ENCODE measurements at places on chromosomes 13 and 19.

- DNase-seq, result no peak
Measured at GRCh38 chr13:59950266-59950665, 213.5 kb downstream of the DIAPH3 start.

DNA sequence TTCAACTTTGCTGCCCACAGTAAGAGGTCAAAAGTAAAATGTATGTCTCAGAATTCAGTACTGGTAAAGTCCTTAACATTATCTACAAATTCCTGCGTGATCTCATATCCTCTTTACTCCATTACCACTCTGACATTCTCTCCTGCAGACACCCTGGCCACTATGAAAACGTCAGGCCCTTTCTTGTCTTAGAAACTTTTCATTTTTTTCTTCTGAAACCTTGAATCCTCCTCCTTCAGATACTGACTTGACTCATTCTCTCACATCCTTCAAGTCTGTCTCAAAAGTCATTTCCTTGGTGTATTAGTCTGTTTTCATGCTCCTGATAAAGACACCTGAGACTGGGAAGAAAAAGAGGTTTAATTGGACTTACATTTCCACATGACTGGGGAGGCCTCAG lies 262.3 kb downstream of the POU4F1 start:
- no peak for DNase-seq

DNA sequence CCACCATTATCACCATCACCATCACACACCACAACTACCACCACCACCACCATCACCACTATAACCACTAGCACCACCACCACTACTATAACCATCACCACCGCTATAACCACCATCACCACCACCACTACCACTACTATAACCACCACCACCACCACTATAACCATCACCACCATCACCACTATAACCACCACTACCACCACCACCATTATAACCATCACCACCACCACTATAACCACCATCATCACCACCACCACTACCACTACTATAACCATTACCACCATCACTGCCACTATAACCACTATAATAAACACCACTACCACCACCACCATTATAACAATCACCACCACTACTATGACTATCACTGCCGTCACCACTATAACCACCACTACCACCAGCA lies 173.2 kb downstream of the DCLK1 start:
- no peak for DNase-seq

GRCh38 chr19:35959040-35959967 lies 23.1 kb downstream of the LRFN3 start:
- no peak for DNase-seq

GRCh38 chr13:51767100-51767499 lies 36.9 kb downstream of the DHRS12 start:
- no peak for DNase-seq

DNA sequence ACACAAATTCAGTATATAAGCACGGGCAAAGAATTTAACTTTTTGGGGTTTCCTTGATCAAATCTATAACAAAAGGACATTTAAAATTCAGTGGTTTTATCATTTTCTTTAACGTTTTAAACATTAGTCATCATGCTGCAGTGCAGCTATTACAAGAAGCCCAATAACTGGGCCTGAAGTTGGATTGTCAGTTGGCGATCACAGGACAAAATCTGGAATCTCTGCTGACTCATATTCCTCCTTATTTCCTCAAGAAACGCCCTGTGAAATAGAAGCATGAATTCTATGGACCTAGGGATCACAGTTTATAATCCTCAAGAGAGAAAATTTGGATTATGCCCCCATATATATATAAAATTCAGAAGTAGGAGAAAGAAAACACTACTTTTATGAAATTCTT lies 971.6 kb upstream of the MIR17HG start:
- no peak for DNase-seq

GRCh38 chr19:7152568-7152967 lies 83.1 kb downstream of the ZNF557 start:
- DNase-seq, result no peak

DNA sequence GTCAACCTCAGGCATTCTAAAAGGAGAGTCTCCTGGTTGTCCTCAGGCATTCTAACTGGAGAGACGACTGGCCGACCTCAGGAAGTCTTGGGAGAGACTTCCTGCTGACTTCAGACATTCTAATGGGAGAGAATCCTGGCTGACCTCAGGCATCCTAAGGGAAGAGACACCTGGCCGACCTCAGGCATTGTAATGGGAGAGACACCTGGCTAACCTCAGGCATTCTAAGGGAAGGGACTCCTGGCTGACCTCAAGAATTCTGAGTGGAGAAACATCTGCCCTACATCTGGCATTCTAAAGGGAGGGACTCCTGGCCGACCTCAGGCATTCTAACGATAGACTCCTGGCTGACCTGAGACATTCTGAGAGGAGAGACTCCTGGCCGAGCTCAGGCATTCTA lies 1353.3 kb downstream of the UQCRFS1 start:
- DNase-seq, result no peak

DNA sequence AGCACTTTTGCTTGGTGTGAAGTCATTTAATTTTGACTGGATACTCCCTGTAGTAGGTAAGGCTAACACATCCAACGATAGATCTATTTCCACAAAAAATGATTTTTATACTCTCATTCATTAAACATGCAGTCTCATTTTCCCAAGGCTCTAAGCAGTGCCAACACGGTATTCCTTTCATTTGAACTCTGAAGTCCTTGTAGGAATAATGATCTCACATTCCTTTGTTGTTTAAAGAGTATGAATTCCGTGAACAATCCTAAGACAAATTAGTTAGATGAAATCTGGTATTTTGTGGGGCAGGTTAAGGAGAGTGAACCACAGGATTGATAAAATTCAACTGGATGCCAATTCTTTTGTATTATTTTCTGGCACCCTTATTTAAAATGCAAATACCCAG lies 66.6 kb downstream of the LACC1 start:
- DNase-seq, result no peak

- no peak for DNase-seq
Measured at GRCh38 chr19:44585371-44586133, 27.8 kb upstream of the IGSF23 start.

Measured in renal cortex interstitium (tissue), 15 donors.